T-helper 2 cell (primary cell): ENCODE measurements at places on chromosomes 4 and X.

DNA sequence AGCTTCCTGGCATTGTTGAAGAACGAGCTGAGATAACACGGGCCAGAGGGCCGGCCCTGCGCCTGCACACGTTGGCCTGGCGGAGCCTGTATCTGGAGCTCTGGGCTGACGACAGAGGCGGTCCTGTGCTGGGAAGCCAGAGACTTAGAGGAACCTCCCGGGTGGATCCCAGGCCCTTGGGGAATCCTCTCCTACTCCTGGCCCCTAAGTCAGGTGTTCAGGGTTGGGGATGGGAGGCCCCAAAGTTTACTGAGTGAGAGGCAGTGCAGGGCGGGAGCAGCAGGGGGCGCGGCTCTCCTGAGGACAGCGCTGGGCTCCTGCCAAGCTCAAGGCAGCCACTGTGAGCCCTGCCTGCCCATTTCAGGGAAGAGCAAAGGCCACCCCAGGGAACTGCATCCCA lies 2.5 kb upstream of the HTRA3 start:
- DNase-seq = no peak

DNA sequence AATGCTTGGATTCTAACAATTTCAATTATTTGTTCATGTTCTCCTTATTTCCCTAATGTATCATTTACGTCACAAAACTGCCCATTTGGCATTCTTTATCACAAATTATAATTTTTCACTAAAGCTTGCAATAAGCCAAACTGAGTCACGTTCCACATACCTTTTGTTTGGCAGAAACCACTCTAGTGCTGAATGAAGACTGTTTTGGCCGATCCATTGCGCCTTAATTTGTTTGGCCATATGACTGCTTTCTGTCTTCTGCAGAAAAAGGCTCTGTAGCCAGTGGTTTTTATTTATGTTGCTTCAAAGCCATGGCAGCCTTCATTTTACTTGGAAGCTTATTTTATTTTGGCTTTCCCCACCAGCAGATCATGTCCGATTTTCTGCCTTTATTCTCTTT lies 184.4 kb upstream of the HAND2 start:
- DNase-seq = no peak

GRCh38 chrX:129790808-129791207 lies 11.1 kb downstream of the SASH3 start:
- no peak for DNase-seq

DNA sequence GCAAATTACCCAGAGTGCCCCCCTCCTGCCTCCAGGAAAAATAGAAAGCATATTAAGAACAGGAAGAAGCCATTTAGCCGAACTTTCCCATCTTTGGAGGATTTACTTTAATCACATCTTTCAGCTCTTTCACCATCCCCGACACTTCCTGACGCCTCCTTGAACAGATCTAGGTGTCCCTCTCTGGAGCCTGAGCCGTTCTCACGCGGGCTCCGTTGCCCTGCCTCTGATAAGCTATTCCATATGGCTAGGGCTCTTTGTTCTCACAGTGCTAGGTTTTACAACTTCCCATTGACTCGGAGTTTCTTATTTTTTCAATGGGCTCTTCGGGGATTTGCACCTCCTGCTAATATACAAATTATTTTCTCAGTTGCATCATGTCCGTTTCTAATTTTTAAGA lies 82.1 kb upstream of the GPC4 start:
- no peak for DNase-seq

DNA sequence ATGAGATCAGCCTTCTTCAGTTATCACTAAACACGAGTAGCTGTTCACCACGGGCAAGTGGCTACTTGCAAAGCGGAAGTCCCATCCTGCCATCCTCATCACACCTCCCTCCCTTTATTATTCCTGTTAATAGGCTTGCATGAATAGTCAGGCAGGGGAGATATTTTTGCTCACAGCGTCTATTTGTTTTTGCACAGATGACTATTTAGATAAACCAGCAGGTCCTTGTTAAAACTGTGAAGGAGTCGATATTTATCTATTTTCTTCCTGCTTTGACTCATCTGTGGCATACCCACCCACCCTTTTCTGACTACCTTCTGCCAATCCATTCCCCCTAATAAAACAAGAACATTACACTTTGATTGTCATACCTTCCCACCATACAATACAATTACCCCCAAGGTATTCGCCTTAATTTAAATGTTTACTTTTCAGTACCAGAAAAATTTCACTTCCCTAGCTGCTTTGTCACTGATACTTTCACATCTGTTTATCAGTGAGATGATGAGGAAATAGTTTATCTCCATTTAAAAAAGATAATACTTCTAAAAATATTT lies 96.6 kb upstream of the BANK1 start:
- DNase-seq = no peak

DNA sequence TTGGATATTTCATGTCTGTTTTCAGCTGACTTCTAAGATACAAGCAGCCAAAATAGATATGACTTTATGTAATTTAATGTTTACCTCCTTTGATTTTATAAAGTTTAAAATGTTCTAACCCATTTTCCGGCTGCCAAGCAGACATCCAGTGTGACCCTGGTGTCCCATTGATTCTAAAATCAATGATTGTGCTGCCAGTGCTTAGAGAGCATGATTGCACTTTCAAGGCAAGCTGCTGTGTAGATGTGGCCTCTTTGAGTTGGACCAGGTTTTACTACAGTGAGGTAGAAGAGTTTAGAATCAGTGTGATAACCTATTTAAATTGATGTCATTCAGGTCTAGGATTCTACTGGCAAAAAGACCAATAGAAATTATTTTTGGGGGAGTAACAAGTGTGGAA lies 730.9 kb downstream of the STPG2 start:
- DNase-seq = no peak
